ENCODE measurements at places on chromosomes 5 and 9.

DNA sequence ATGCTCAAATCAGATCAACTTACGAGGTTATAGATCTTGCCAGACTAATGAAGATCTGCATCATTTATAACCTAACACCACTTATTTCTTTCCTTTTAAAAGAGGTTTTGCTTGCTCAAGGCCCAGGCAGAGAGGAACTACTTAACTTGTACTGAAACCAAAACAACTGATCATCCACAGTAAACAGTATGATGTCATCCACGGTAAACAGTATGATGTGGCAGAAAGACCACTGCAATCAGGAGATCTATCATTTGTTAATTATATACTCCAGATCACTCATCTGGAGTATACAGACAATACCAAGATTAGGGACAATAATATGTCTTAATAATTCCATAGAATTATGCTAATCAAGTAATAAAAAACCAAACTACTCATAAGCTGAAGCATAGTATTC is 116.8 kb downstream of the ADAMTS6 start:
- H3K27ac ChIP-seq: no peak overlapping the region
- no peak for DNase-seq
- H3K27me3 ChIP-seq: no peaks in the 10 kb centered on the region
- peaks cover 3% of the 10 kb centered on the region for H3K36me3 ChIP-seq
- H3K4me1 ChIP-seq: no peaks in the 10 kb centered on the region
- no peak overlapping the region for H3K4me3 ChIP-seq

DNA sequence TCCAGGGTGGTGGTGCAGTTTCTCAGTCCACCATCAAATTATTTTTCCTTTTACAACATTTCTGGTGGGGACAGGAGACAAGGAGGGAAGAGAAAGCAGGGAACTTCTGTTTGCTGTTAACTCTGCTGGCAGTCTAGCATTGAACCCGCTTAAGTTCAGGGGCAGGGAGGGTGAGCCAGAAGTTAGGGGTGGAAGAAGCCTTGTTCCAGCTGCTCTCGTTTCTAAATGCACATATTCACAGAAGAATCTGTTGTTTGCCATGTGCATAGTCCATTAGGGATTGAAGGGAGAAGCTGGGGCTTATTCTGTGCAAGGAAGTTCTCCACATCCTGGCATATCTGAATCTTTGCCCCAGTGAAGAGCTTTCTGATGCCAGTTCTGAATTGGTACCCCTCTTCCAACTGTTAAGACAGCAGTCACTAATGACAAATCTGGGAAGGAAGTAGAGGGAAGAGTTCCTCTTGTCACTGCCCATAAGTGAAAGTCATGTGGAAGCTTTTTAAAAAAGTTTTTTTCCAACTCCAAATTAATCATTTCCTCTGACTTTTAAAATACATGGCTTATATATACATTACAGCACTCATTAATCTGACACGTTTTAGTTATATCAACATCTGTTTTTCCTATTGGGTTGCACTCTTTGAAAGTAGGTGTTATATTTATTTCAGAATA is 32.6 kb upstream of the ACOT12 start:
- H3K4me1 ChIP-seq: no peaks in the 10 kb centered on the region
- no peak overlapping the region for H3K27ac ChIP-seq

DNA sequence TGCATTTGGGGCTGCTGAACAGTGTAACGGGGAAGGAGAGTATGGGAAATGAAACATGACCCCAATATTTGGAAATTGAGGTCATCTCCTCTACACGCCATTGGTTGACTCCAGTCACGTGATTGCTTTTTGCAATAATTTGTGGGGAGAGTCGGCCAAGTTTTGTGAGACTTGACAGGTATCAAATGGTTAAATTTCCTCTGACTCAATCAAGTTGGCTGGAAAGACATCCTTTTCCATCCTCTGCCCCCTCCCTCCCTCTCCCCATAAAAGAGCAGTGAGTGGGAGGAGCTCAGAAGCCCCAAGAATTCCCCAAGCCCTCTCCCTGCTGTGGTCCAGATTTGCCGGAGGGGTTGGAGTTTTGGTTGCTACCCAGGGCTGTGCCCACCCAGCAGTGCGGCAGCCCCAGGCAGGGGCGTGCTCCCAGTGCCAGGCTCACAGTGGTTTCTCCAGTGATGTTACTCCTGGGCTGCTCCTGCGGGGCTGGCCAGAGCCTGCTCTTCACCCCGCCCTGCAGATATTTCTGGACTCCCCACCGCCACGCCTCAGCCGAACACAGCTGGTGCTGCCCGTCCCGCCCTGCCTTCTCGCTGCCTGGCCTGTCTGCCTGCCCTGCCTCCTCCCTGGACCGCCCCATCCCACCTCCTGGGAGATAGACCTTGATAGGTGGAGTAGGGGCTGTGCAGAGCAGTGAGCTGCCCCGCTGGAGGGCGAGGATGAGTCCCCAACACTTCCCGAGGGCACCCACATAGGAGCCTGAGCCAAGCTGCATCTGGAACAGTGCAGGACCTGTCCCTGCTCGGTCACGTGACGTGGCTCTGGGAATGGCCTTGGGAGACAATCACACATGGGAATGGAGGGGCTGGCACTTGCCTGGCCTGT is 3.4 kb downstream of the COL5A1 start:
- peaks cover 45% of the 10 kb centered on the region for H3K4me1 ChIP-seq
- DNase-seq: no peak
- H3K36me3 ChIP-seq: peaks cover 47% of the 10 kb centered on the region
- no peak overlapping the region for H3K27ac ChIP-seq

DNA sequence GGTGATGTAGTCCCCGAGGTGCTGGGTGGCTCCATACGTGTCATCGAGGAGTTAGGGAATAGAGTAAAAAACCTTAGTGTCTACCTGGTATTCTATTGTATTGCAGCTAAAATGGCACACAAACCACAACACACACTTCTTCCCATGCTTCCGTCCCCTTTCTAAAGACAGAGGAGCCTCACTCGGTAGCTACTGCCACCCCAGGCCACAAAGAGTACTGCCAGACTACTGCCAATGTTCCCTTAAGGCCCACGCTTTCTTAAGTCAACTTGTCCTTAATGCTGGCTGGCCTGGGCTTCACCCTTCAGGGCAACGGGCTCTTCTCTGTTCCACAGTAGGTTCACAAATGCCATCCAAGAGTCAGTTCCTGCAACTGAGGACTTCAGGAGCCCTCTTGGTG is 673.0 kb downstream of the ELAVL2 start:
- H3K4me1 ChIP-seq: no peaks in the 10 kb centered on the region
- no peak overlapping the region for H3K4me3 ChIP-seq
- H3K36me3 ChIP-seq: no peaks in the 10 kb centered on the region
- DNase-seq: no peak
- H3K27me3 ChIP-seq: no peaks in the 10 kb centered on the region
- no peak overlapping the region for H3K27ac ChIP-seq

DNA sequence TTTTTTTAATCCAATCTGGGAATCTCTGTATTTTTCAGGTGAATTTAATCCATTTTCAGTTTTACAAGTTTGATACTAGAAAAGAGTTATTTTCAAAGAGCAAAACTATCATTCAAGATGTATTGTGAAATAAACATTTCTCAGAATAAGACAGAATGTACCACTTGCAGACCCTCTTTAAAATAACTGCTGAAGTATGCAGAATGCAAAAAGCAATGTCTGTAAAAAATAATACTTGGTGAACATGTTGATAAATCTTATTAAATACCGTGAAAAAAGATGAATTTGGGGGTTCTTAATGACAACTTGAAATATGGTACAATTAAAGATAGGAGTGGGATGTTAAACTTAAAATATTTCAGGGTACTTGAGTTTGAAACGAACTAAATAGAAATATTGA is 26.1 kb upstream of the RASA1 start:
- H3K4me3 ChIP-seq: no peak overlapping the region
- DNase-seq: no peak
- no peaks in the 10 kb centered on the region for H3K27me3 ChIP-seq
- H3K27ac ChIP-seq: no peak overlapping the region

- peak; percentile 32 for DNase-seq
- no peaks in the 10 kb centered on the region for H3K36me3 ChIP-seq
- no peaks in the 10 kb centered on the region for H3K27me3 ChIP-seq
- H3K4me1 ChIP-seq: peaks cover 29% of the 10 kb centered on the region
- H3K27ac ChIP-seq: no peak overlapping the region
- no peak overlapping the region for H3K4me3 ChIP-seq
Observed at GRCh38 chr9:109449036-109449798, 48.9 kb downstream of the PTPN3 start.

DNA sequence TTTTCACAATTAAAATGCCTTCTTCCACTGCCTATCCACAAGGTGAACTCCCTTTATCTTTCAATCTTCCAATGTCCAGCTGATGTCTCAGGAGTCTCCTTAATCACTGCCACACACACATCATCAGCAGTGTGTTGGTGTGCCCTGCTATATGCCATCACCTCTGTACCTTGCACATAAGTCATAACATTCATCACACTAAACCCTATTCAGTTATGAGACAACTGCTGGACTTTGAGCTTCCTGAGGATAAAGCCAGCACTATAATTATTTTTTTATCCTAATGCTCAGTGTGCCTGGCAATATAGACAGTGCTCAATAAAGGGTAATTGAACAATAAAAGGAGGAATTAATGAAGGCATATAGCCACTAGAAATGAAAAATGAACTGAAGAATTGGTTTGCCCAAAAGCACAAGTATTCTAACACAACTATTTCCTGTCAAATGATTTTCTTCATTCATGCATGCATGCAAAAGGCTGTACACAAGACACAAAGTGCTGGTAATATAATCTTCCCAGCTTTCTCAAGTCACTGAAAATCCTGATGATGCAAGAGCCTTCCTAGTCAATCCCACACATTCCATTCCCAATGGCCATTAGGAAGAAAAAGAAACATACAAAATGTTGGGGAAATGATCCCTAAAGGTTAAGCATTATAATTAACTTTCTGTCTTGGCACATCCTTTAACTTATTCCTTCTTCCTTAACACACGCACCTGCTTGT is 32.4 kb downstream of the LPAR1 start:
- no peak for DNase-seq
- H3K4me3 ChIP-seq: no peak overlapping the region
- H3K36me3 ChIP-seq: no peaks in the 10 kb centered on the region
- no peak overlapping the region for H3K27ac ChIP-seq
- no peaks in the 10 kb centered on the region for H3K4me1 ChIP-seq

DNA sequence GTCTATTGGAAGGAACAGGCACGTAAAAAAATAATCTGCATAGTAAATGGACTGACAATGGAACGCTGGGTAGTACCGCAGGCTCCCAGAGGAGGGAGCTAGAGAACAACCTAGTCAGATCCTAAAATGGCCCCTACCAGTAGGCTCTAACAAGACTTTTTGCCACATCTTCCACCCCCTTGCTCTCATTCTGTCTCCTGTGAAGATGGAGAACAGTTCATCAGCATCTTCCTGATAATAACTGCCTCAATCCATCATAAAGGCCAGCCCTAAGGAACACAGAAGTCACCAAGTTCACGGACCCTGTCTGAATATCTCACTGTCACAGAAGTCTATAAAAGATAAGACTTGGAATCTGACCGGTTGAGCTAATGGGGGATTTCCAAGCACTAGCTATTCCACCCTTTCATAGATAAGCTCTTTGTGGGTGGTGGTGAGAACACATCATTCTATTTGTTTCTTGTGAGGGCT is 133.4 kb downstream of the SLC1A3 start:
- H3K36me3 ChIP-seq: no peaks in the 10 kb centered on the region
- H3K27me3 ChIP-seq: no peaks in the 10 kb centered on the region
- H3K4me3 ChIP-seq: no peak overlapping the region
- peak; percentile 87 for DNase-seq
- H3K4me1 ChIP-seq: peaks cover 7% of the 10 kb centered on the region

DNA sequence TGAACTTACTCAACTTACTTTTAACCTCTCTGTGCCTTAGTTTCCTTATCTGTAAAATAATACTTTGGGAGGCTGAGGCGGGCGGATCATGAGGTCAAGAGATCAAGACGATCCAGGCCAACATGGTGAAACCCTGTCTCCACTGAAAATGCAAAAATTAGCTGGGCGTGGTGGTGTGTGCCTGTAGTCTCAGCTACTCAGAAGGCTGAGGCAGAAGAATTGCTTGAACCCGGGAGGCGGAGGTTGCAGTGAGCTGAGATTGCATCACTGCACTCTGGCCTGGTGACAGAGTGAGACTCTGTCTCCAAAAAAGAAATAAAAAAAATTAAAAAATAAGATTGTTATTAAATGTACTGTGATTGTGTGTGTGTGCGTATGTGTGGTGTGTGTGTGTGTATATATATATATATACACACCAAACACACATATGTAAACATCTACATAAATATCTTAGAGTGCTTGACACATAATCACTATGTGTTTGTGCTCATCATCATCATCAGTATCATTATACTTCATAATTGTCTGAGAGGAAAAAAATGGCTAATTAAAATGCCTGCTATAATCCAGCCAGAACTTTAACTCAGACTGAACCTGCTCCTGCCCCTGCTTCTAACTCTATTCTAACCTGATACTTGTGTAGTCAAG is 312.8 kb downstream of the FER start:
- no peaks in the 10 kb centered on the region for H3K36me3 ChIP-seq
- no peak overlapping the region for H3K27ac ChIP-seq
- H3K27me3 ChIP-seq: no peaks in the 10 kb centered on the region
- no peak for DNase-seq
- H3K4me1 ChIP-seq: no peaks in the 10 kb centered on the region

DNA sequence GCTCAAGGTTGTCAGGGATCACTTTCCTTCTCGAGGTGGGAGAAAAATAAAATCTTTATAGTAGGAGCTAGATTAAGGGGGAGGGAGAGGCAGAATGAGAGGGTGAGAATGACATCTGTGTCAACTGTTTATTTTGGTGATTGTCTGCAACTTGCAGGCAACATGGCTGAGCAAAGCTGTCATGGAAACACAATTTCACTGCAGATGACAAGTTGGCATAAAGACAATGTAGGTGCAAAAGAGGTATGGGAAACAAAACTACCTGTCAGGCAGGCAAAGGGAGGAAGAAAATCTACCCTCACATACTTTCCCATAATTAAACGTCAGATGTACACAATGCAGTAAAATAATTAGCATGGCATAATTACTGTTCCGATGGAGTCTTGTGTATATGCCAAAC is 167.4 kb downstream of the SLIT3 start:
- no peak for DNase-seq
- H3K27ac ChIP-seq: no peak overlapping the region
- H3K36me3 ChIP-seq: peaks cover 2% of the 10 kb centered on the region

DNA sequence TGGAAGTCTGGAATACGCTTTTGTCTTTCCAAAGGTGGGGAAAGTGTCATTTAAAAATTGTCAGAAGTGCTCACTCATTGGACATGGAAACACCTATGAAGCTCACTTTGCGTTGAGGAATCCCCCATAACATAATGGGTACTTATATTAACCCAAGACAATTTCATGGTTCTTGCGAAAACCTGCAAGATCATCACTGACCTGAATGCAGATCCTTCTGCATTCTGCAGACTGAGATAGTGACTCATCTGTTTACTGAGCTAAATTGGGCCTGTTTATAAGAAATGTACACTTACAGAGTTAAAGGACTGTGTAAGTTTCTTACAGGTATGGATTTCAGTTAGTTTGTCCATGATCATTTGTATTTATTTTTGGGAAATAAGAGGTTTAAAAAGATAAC is 153.0 kb downstream of the HMHB1 start:
- H3K27ac ChIP-seq: no peak overlapping the region
- H3K4me1 ChIP-seq: no peaks in the 10 kb centered on the region
- no peak for DNase-seq
- no peaks in the 10 kb centered on the region for H3K36me3 ChIP-seq
- no peak overlapping the region for H3K4me3 ChIP-seq

- H3K4me1 ChIP-seq: peaks cover 4% of the 10 kb centered on the region
- no peak overlapping the region for H3K4me3 ChIP-seq
- H3K36me3 ChIP-seq: no peaks in the 10 kb centered on the region
- no peaks in the 10 kb centered on the region for H3K27me3 ChIP-seq
Observed at GRCh38 chr5:142779163-142779840, 9.1 kb downstream of the ARHGAP26 start.

All from trophoblast cell (in vitro differentiated cells and primary cell).